ENCODE measurements at places on chromosomes 7 and 10. TPM values are rescaled to one million over a fixed set of nuclear protein-coding genes. Genes with fewer than 3 reads are reported as not detected.

GRCh38 chr10:57031346-57031745 lies 670.3 kb upstream of the ZWINT start:
- no peak for DNase-seq

DNA sequence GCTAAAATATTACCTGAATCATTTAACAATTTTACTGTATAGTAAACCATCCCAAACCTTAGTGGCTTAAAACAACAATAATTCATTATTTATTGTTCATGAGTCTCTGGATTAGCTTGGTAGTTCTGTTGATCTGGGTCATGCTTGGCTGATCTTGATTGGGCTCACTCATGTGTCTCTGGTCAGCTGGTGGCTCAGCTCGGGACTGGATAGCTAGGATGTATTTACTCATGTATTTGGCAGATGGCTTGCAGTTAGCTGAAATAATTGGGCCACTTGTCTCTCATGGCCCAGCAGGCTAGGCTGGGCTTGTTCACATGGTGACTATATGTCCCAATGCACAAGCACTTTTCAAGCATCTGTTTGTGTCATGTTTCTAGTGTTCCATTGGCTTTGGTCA lies 262.8 kb downstream of the BBS9 start:
- no peak for DNase-seq

DNA sequence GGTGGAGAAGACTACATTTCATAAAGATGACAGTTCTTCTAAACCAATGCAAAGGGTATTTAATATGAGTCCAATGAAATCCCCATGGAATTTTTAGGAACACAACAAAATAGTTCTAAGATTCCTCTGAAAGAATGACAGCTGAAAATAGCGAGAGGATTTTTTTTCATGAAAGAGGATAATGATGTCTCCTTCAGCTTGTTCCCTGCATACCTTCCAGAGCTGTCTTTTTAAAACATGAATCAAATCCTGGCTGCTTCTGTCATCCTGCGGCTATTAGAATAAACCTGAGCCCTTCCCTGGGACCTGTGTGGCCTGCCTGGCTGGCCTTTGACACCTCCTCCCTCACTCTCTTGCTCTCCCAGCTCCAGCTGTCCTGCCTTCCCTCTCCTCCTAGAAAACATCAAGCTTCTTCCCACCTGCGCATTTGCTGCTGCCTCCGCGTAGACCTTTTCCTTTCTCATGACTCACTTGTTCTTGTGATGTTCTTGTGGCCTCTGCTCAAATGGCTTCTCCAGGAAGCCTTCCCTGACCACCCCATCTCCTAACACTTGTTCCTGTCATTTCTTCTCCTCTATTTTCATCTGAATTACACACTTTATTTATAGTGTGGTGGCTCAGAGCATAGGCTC lies 57.4 kb downstream of the EEPD1 start:
- no peak for DNase-seq

GPR158 gene
- total RNA-seq = 0.04 TPM

ZNF722 gene
- total RNA-seq = not detected

ABCC2 gene
- 10.4 TPM for total RNA-seq

SLC26A3 gene
- not detected for total RNA-seq

DNA sequence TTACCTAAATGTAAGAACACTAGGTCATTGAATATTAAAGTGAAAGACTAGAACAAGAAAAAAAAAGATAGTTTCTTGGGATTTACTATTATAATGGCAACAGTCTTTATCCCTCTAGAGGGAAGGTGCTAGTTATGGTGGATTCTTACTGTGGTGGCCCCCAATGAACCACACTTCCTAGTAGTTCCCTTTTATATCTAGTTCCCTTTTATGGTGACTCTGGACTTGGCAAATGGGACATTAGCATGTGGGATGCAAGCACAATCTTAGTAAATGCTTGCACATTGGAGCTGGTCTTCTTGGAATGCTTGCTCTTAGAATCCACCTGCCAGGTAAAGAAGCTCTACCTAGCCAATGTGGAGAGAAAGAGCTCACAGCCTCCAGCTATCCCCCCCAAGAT lies 430.2 kb downstream of the LRMDA start:
- no peak for DNase-seq

- DNase-seq = no peak
These were observed 81.3 kb downstream of the CDK6 start for GRCh38 chr7:92754919-92755581.

- peak; percentile 28 for DNase-seq
These were observed 3.9 kb upstream of the PWWP2B start for GRCh38 chr10:132392811-132393694.

SNCG gene
- 132 TPM for total RNA-seq

GRCh38 chr10:78046711-78047269 lies 13.1 kb downstream of the RPS24 start:
- DNase-seq = no peak

C10orf105 gene
- 0.53 TPM for total RNA-seq

CPN1 gene
- total RNA-seq = not detected

DNA sequence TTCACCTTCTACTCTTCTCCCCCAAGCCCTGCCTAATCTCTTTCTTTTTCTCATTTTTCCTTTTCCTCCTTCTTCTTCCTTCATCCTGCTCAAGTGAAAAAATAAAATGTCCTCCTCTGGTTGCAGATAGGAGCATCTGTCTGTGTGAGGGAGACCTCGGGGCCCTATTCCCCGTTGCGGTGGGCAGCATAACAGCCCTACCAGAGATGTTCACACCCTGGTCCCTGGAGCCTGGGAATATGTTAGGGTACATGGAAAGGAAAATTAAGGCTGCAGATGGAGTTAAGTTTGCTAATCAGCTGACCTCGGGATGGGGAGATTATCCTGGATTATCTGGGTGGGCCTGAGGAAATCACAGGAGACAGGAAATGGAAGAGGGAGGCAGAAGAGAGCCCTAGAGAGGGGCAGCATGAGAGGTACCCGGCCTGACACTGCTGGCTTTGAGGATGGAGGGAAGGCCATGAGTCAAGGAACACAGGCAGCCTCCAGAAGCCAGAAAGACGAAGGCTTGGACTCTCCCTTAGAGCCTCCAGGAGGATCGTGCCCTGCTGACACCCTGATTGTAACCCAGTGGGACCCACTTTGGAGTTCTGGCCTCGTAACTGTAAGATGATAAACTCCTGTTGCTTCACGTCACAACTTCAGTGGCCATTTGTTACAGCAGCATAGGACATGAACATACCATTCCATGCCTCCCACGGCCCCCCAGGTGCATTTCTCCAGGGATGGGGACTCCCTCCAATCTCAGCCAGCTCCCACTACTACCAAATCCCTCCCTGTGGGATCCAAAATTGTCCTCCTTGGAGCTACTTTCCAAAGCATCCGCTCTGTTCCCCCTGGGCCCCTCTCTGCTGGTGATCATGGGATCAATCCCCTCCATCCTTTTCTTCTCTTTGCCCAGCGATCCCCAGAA lies 39.0 kb upstream of the ZMIZ1 start:
- DNase-seq = peak; percentile 13

DNA sequence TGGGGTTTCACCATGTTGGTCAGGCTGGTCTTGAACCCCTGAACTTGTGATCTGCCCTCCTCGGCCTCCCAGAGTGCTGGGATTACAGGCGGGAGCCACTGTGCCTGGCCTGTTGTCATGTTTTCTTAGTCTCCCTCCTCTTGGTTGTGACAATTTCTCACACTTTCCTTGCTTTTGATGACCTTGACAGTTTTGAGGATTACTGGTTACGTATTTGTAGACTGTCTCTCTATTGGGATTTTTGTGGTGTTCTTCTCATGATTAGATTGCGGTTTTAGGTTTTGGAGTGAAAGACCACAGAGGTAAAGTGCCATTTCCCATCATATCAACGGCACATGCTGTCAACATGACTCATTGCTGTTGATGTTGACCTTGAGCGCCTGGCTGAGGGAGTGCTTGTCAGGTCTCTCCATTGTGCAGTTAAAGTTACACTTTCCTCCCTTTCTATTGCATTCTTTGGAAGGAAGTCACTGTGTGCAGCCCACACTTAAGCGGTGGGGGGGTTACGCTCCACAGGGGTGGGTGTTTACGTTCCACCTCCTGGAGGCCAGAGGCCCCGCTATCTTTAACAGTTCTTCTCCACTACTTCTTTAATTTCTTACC lies 10.8 kb downstream of the NEURL1 start:
- no peak for DNase-seq

PTPRZ1 gene
- 8.8 TPM for total RNA-seq

GRCh38 chr7:16770657-16771329 lies 17.2 kb downstream of the TSPAN13 start:
- no peak for DNase-seq

- no peak for DNase-seq
These were observed 28.1 kb upstream of the HERPUD2 start for GRCh38 chr7:35723011-35723410.

PIK3CG gene
- total RNA-seq = 6.6 TPM

DNA sequence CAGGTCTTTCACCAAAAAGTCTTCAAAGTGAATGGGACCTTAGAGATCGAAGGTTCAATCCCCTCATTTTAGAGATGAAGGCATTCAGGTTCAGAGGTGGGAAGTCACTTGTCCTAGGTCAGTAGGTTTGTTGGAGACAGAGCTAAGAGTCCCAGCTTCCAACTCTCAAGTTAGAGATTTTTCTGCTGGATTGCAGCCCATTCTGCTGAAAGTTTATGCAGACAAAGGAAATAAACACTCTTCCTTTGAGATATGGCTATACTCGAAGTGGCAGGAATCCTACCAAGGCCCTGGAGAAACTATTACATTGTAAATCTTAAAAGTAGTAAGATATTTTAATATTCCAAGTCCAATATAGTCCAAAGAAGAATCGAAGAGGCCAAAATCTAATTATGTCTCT lies 64.4 kb downstream of the LYZL1 start:
- DNase-seq = no peak

DNA sequence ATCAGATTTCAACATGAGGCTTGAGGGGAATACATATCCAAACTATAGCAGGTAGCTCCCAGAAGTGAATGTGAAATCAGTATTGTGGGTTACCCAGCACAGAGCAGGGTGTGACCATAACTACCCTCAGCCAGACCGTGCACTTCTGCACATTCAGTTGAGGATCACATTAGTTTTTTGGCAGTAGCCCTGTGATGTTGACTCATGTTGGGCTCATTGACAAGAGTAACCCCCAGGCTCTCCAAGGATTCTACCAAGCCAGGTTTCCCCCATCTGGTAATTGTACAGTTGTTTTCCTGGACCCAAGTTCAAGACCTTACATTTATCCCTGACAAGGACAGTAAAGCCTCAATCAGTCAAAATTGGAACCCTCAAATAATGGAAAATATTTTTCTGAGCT lies 11.7 kb upstream of the CPA4 start:
- no peak for DNase-seq

DNA sequence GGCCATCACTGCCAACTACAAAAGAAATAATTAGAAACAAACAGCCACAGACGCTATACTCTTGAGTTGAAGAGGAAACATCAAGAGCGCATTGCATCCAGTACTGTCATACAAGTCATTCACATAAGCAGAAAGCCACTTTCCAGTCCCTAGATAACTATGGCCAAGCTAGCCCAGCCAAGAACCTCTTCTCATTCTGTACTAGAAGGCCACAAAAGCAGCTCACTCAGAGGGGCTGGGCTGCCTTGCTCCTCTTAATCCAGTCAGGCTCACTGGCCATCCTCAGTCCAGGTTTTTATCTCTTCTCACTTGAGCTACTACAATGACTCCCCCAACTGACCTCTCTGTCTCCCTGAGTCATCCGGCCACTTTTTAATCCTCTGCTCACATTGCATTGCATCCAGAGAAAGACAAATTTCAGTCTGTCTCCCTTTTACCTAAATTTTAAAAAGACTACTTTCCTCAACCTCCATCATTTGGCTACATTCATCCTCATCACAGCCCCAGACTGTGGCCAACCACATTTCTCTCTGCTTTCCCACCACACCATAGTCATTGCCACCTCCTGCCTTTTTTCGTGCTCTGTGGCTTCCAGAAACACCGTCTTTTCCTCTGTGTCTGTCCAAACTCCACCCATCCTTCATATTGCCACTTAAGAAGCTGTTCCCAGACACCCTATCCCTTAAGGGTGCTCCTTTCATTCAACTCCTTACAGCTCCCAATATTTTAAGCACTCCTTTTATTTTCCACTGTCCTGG lies 25.0 kb downstream of the PPP1R3C start:
- no peak for DNase-seq

- DNase-seq = no peak
These were observed 23.5 kb downstream of the HECTD2 start for GRCh38 chr10:91433620-91434019.

- DNase-seq = peak; percentile 67
These were observed 1.4 kb upstream of the OSBPL3 start for GRCh38 chr7:24981171-24981951.

- DNase-seq = no peak
These were observed 29.0 kb downstream of the GSTO2 start for GRCh38 chr10:104297697-104298660.

DNA sequence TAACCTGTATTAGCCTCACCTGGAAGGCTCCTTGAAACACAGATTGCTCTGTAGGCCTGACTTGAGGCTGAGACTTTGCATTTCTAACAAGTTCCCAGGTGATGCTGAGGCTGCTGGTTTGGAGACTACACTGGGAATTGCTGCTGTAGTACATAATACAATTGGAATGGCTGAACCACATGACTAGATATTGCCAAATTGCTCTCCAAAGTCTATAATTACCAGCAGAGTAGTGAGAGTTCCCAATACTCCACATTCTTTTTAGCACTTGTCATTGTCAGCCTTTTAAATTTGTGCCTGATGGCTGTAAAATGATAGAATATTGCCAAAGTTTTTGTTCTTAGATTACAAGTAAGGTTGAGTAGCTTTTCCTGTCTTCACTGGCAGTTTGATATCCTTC lies 39.9 kb downstream of the PLEKHA8 start:
- no peak for DNase-seq

- no peak for DNase-seq
These were observed 12.1 kb upstream of the LAMB1 start for GRCh38 chr7:108014747-108015682.

STEAP1 gene
- total RNA-seq = 17.1 TPM

SSBP1 gene
- 71.8 TPM for total RNA-seq

GIMAP5 gene
- total RNA-seq = 18.4 TPM

DNA sequence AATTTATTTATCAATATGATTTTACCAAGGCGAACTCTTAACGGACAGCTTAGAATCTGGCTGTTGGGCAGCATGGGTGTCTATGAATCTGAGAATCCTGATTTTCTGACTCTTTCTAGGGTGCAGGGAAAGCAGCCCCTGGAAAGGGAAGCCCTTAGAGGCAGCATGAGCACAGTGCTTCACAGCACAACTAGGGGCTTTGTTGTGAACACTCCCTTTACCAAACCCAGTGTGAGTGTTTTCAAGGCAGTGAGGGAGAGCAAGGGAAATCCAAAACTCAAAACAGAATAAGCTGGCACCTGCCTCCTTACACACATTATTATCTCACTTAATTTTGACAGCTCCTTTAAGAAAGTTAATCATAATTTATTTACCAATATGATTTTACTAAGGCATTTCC lies 116.3 kb upstream of the CSTF2T start:
- DNase-seq = no peak

GRCh38 chr7:159097661-159098423 lies 46.8 kb downstream of the VIPR2 start:
- peak; percentile 49 for DNase-seq

GRCh38 chr7:142961973-142962926 lies at the start of gene KEL:
KEL (minus strand) TSS chr7:142962363; CDS start chr7:142962206, 157 bp downstream.
- no peak for DNase-seq

NKX1-2 gene
- total RNA-seq = not detected

GRCh38 chr10:119138346-119139306 lies 26.9 kb downstream of the SFXN4 start:
- no peak for DNase-seq

- DNase-seq = no peak
These were observed 327.6 kb upstream of the ZNF32 start for GRCh38 chr10:43976292-43976691.
